ENCODE measurements at places on chromosomes 4 and X. TPM values are rescaled to one million over a fixed set of nuclear protein-coding genes. Genes with fewer than 3 reads are reported as not detected.

Gene ZFP92
- 1.6 TPM for total RNA-seq

Gene CLGN
- total RNA-seq = 0.32 TPM

Gene ANXA3
- 139 TPM for total RNA-seq

Gene SPANXN4
- not detected for total RNA-seq

Gene CCKAR
- not detected for total RNA-seq

Gene NHS
- total RNA-seq = 0.15 TPM

Gene SSX1
- total RNA-seq = not detected

Gene GNRHR
- not detected for total RNA-seq

Gene UGT2B7
- total RNA-seq = not detected

Gene TRPC3
- not detected for total RNA-seq

Gene EFHC2
- total RNA-seq = not detected

Gene TMSB15A
- total RNA-seq = 15.9 TPM

Gene MAGEB2
- not detected for total RNA-seq

Gene FGFR3
- 1.9 TPM for total RNA-seq

Gene SPANXN3
- not detected for total RNA-seq

Gene MAGEB10
- total RNA-seq = not detected

Gene MAGEC3
- not detected for total RNA-seq
